ENCODE measurements at places on chromosomes 7 and 10.

DNA sequence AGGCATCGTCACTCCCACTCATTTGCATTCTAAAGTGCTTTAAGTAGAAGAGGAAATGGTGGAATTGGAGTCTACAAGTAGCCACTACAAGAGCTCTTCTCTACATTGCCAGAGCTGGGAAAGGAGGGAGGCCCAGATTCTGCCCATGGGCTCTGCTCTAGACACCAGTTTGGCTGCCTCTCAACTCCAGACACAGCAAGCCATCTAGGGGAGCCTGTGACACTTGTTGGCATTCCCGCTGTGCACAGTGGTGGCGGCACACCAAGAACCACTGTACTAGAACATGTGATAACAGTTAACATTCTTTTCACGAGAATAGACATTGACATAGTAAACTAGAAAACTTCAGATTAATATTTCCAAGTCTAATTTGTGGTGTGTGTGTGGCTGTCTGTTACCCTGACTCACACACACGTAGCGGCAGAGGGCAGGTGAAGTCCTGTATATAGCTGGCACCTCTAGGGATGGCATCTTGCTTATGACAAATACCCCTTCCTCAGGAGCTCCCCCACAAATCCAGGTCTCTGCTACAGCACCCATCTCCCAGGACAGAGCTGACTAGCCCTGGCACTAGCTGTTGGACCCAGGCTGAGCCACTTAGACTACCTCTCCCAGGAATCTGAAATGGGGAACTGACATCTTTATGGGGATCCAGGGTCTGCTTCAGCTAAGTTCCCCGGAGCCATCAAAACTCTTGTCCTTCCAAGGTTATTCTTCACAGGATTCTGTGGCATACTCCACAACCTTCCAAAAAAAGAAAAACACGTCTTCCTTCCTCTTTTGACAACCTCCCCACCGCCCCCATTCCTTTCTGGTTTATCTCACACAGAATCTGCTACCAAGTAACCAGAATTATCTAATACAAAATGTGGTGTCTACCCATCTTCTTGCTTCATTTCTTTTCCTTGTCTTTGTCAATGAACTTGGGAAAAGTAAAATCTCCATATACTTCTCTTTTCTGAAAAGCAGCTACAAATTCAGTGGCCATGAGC lies 54.7 kb upstream of the MRLN start:
- DNase-seq = no peak

DNA sequence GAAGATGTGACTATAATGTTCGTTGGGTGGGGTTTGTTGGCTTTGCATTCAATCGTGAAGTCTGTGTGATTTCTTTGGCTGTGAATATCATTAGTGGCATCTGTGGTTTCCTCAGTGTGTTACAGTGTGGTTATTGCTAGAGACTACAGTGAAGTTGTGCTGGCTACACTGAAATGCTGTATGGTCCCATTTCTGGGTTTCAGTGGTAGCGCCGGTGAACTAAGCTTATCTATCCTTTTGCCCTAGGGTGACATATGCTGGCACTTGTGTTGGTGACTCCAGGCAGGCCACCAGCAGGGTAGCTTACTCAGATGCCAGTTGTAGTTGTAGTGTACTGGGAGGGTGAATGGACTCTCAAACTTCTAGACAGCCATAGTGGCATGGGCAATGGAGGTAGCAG lies 259.5 kb downstream of the ANKRD30A start:
- no peak for DNase-seq

- DNase-seq = no peak
Observed at GRCh38 chr7:57417736-57418135, 32.2 kb upstream of the ZNF716 start.

- DNase-seq = no peak
Observed at GRCh38 chr7:79453266-79453557, 255 bp downstream of the MAGI2 start.

DNA sequence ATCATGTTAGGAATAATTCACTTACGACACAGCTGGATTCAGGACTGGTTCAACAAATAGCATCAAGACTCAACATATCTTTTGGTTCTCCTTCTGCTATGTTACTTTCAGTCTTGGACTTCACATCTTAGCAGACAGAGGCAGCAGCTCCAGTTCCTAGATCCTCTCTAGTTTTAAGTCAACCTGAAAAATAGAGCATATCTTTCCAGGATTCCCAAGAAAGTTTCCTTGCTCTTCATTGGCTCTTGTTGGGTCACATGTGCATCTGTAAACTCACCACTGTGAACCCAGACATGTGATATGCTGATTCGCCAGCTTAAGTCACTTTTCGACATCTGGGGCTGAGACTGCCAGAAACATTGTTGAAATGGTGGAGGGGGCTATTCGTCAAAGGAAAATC lies 210.1 kb upstream of the KMT2E start:
- DNase-seq = no peak

GRCh38 chr7:97133159-97133558 lies 15.7 kb downstream of the SDHAF3 start:
- DNase-seq = no peak

- DNase-seq = no peak
Observed at GRCh38 chr10:101968940-101969321, 87.0 kb downstream of the ARMH3 start.

DNA sequence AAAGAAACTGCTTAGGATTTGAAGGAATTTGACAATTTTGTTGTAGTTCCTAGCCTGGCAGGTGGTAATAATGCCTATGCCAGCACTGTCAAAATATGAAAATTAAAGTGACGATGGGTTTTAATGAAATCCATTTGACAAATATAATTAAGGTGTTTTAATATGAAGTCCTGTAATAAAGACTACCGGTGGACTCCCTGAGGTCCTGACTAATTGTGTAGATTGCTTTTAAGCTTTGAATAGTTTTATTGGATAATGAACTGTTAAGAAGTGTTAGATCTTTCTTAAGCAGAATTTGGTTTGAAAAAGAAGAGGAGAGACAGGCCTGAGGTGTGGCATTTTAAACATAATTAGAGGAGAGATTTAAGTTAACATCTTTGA lies 197.2 kb downstream of the VTI1A start:
- no peak for DNase-seq

- no peak for DNase-seq
Observed at GRCh38 chr10:90905925-90906324, 15.0 kb downstream of the ANKRD1 start.

DNA sequence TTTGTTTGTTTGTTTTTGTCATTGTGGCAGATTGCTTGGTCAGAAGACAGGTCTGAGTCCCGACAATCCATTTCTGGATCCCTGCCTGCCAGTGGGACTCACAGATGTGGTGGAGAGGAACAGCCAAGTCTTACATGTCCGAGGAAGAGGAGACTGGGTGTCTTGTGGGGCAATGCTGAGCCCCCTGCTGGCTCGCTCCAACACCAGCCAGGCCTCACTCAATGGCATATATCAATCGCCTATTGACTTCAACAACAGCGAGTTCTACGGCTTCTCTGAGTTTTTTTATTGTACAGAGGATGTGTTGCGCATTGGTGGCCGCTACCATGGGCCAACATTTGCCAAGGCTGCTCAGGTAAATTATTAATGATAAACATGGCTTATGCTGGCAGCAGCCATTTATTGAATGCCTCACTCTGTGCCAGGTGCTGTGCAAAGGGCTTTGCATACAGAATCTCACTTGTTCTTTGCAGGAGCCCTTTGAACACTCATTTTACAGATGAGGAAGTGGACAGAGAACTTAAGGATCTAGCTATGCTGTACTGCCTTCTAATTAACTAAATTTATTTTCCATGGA lies 33.3 kb downstream of the COX15 start:
- DNase-seq = no peak

- DNase-seq = no peak
Observed at GRCh38 chr10:22303461-22303860, 12.7 kb upstream of the COMMD3 start.

GRCh38 chr10:108691126-108691525 lies 1232.2 kb downstream of the XPNPEP1 start:
- DNase-seq = no peak

GRCh38 chr7:105799677-105800076 lies 76.7 kb downstream of the ATXN7L1 start:
- no peak for DNase-seq

GRCh38 chr10:65907199-65907712 lies 1018.6 kb upstream of the LRRTM3 start:
- no peak for DNase-seq

GRCh38 chr10:100811261-100811660 lies 65.9 kb downstream of the PAX2 start:
- no peak for DNase-seq

- DNase-seq = peak; percentile 13
Observed at GRCh38 chr7:33423646-33424020, 294.3 kb downstream of the BBS9 start.

DNA sequence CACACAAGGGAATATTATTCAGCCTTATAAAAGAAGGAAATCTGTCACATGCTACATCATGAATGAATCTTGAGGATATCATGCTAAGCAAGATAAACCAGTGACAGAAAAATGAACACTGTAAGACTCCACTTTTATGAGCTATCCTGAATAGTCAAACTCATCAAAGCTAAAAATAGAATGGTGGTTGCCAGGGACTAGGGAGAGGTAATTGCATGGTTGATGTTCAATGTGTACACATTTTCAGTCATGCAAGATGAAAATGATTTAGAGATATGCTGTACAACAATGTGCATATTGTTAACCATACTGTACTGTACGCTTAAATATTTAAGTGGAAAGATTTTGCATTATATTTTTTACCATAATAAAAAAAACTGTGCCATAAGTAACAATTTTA lies 1349.1 kb downstream of the XPNPEP1 start:
- DNase-seq = no peak

DNA sequence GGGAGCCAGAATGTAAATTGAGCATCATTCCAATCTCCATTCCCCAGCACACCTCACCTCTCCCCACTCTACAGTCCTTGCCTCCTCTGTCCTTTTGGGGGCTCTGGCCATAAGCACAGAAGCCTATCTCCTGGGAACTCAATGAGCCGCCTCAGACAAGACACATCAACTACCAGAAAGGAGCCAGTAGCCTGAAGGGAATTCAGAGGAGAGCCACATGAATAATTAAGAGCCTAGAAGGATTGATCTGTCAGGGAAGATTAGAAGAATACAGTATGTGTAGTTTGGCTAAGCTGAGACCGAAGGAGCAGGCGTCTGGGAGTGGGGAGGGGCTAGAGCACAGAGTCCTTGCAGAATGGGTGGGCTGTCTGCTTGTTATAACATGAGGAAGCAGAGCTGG lies 31.2 kb downstream of the FRMD4A start:
- DNase-seq = no peak

DNA sequence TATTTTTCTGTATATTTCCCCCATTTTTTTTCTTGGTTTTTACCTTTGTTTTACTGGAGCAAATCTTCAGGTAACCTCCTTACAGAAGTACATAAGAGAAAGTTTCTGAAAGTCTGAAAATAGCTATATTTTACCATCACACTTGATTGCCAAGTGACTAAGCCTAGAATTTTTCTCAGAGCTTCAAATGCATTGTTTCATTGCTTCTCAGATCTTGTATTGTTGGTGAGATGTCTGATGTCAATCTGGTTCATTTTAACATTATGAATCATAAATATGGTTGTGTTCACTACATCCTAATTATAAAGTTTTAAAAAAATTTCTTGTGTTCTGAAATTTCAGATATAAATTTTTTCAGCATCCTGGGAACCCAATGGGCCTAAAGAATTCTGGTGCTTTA lies 228.2 kb downstream of the AHR start:
- no peak for DNase-seq

DNA sequence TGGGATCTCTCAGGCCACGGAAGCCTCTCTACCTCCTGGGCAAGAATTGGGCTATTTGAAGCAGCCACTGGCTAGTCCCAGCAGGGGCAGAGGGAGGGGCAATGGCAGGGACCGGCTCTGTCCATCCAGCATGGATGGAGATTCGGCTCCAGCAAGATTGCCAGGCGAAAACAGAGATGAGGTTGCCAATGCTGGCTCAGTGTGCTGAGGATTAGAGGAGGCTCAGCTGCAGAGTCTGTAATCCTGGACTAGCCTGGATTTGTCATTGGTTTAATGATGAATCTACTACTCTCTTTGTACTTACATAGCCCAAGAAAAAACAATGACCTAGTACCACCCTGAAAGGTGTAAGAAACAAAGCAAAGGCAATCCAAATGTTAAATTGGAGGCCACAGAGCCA lies 112.2 kb upstream of the PDCD4 start:
- DNase-seq = no peak

GRCh38 chr7:115088893-115089292 lies 167.0 kb downstream of the MDFIC start:
- no peak for DNase-seq

DNA sequence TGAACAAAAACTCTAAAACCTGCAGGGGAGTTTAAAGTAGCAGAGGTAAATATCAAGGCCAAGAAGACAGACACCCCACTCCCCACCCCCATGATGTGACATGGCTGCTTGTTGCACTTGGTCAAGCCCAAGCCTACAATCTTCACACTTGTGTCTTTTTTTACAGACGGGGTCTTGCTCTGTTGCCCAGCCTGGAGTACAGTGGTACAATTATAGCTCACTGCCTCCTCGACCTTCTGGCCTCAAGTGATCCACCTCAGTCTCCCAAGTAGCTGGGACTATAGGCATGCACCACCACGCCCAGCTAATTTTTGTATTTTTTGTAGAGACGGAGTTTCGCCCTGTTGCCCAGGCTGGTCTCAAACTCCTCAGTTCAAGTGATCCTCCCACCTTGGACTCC lies 71.9 kb upstream of the CYTH3 start:
- DNase-seq = no peak

GRCh38 chr10:126425489-126426065 lies 37.3 kb upstream of the ADAM12 start:
- no peak for DNase-seq

DNA sequence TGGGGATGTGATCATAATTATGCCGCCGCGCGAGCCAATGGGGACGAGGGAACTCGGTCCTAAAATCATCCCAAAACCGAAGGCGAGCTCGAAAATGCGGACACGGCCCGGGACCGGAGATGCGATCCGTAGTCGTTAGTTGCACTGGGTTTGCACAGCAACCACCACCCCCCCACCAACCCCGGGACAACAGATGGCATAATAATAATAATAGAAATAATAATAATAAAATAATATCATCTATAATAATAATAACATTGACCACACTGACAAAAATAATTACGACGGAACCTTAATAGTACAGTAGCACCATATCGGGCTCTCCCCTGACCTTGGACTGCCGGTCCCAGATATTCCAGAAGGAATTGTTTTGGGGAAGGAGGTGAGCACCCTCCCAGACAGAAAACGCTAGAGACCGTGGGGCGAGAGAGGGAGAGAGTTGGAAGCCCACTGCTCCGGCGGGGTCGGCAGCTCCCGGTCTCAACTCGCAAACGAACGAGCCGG lies 1.1 kb upstream of the EMX2 start:
- DNase-seq = no peak

- DNase-seq = no peak
Observed at GRCh38 chr10:34689053-34689452, 126.0 kb downstream of the PARD3 start.

- DNase-seq = no peak
Observed at GRCh38 chr10:80283536-80284199, 5.8 kb downstream of the MAT1A start.

Data from activated CD4-positive, alpha-beta memory T cell treated with anti-CD3 and anti-CD28 coated beads for 36 hours (primary cell).